Stimulated activated CD4-positive, alpha-beta T cell treated with anti-CD3 and anti-CD28 coated beads, Interleukin-4, amount 100 ng/mL, for 1 hour (primary cell): ENCODE measurements at places on chromosomes 2 and 18.
A peak's percentile ranks its signal among the peaks of the same experiment; 100 is the strongest.

DNA sequence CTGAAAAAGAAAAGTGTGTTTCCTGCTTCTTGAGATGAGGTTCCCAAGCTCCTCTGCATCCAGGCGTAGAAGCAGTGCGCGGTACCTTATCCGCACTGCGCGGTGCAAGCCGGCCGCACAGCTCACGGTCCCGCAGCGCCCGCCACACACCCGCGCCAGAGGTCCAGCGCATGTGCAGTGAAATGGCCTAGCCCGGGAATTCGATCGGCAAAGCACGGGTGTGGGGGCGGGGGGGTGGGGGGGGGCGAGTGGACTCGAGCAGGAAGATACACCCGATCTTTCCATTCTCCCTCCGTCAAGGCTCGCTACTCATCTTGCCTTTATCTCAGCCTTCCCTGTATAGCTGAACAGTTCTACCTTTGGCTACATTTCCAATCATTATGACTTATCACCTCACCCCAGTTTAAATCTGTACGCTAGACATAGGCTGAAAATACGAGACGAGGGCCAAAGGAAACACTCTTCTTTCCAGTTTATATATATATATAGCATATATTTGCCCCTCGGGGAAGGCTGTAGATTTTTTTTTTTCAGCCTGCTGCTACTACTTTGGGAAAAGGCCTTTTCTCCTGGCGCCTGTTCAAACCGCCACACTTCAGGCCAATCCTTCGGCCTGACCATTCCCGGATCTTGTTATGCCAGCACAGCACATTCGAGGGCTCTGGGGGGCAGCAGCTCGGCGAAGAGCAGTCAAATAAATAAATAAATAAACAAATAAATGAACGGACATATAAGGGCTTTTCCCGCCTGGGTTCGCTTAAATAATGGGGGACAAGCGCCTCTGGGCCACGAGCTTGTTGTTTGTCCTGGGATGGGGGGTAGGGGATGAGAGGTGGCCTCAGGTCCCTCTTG, 10.4 kb downstream of the HOXD8 start:
- DNase-seq: no peak

DNA sequence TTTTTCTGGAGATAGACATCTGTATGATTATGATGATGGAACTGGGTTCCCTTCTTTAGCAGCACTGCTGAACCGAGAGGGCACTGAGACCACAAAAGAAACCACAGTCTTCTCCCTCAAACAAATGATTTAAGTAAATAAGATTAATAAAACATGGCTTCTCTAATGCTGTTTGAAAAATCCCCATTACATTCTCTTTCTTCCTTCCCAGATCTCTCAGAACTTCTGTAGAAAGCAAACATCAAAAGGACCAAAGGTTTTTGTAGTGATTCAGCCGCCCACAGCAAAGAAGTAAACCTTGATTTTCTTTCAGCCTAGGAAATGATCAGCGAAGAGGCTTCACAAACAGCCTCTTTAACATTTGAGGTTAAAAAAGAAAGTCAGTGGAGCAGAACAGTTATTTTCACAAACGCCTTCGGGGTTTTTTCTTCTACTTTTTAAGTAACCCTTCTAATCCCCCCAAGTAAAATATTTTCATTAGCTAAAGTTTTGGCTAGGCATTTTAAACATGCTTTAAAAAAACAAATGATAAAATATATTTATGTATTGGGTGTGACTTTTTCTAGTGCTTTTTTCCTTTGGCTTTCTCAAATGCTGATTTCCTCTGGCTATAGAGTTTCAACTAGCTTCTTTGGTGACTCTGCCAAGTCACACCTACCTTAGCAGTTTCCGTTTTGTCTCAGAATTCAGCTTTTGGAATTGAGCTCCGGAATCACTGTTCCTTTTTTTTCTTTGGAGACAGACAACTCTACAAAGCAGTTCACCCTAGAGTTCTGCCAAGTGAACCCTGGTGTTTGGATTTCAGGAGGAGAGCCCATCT, 89.6 kb downstream of the UPP2 start:
- DNase-seq: no peak

DNA sequence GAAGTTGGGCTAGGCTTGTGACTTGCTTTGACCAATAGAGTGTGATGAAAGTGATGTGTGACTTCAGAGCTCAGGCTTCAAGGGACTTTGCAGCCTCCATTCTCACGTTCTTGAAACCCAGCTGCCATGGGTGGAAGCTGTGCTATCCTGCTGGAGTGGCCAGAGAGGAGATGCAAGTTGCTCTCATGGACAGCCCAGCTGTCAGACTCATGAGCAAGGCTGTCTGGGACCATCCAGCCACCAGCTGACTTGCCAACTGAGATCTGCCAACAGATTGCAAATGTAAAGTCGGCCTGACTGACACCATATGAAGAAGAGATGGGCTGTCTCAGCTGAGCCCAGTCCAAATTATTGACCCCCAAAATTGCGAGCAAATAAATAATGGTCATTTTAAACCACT, 226.4 kb upstream of the CXCR4 start:
- DNase-seq: no peak

GRCh38 chr2:26255759-26256384, 11.1 kb downstream of the HADHB start:
- DNase-seq: no peak

DNA sequence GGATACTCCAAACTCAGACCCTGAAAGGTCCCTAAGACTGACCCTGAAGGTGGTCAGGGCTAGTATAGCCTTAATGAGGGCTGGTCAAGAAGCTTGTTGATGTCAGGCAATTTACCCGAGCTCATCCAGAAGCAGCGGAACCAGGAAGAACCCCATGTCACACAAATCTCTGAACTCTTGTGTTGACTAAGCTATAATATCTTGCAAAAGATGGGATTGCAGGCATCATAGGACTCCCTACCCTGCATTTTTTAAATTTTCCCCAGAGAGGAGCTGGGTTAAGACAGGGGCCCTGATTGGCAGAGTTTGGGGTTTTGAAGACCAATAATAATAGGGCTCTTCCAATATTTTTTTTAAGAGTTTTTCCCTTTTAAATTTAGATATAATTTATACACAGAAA, 2.0 kb upstream of the PLEKHB2 start:
- no peak for DNase-seq

- no peak for DNase-seq
These were observed 14.9 kb downstream of the IL1B start for GRCh38 chr2:112821682-112822081.

DNA sequence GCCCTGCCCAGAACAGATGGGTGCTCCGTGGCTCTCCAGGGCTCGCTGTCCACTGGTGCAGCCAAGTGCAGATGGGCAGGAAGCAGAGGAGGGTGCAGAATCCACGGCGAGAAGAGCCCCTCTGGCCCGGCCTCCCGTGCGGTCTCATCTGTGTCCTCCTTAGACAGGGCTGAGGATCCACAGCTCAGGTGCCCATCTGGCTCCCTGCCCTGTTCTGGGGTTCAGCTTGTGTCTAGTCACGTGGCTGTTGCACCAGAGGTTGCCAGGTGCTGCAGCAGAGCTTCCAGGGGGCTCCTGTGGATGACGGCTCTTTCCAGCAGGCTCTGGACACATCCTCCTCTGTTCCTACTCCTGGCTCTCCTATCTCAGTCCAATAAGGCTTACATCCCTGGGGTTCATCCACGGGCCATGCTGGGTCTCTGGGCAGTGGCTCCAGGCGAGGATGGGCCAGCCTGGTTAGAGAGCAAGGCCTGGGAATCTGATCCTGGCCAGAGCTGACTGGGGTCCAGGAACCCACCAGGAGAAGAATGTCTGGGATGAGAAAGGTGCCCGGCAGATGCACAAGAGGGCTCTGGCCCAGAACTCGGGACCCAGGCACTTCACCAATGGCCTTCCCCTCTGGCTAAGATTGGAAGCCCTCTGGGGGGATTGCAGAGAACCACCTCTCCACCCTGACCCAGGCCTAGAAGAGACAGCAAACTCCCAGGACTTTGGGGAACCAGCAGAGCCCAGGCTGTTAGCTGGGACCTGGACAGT, 116.3 kb upstream of the ID2 start:
- no peak for DNase-seq

DNA sequence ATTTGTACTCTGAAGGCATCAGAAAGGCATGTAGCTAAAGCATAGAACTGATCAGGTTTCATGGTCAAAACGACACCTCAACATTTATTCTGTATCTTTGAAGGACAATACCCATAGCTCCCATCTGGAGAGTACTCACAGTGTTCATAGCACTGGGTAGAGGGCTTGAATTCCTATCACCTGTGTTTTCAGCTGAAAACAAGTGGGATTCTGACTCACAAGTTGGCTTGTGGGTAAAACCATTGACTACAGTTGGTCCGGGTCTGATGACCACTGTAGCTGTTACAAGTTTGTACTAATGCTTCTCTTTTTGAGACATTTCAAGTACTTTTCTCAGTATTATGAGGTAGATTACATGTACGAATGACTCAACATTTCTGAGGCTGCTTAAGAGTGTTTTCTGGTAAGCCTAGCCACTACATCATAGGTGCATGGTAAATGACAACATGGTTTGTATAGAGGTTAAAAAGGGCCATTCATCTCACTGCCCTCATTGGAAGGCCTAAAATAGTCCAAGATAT, 68.6 kb upstream of the PELI1 start:
- DNase-seq: no peak

- no peak for DNase-seq
These were observed 16.3 kb downstream of the DYNC2LI1 start for GRCh38 chr2:43790147-43790546.

DNA sequence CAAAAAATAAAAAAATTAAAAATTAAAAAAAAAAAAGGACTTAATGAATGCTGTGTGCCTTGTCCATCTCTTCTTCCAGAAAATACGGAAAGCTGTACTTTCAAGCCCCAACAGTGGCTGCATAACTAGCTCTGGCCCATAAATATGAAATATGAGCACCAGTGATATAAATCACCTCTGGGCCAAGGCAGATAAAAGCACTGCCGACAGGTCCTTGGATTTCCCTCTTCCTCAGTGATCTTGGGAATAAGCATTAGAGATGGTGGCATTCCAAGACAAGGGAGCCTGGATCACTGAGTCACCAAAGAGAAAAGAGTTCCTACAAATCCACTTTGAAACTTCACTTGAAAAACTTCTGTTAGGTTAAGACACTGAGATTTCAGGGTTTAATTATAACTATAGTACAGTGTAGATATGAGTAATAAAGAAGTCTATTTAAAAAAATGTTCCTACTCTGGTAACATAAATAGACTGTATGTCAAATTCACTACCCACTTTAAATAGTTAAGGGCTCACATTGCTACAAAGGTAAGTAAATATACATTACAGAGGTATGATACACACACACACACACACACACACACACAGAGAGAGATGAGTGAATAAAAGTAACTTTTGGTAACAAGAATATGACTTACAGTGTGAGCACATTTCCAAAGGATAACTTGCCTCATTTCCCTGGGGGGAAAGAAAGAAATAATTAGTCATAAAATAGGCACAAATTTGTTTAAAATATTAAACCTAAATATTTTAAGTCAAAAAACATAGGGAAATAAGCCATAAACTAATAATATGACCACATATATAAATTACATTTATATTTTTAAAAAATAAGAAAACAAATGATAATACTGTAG, 35.6 kb downstream of the PPP3R1 start:
- no peak for DNase-seq

DNA sequence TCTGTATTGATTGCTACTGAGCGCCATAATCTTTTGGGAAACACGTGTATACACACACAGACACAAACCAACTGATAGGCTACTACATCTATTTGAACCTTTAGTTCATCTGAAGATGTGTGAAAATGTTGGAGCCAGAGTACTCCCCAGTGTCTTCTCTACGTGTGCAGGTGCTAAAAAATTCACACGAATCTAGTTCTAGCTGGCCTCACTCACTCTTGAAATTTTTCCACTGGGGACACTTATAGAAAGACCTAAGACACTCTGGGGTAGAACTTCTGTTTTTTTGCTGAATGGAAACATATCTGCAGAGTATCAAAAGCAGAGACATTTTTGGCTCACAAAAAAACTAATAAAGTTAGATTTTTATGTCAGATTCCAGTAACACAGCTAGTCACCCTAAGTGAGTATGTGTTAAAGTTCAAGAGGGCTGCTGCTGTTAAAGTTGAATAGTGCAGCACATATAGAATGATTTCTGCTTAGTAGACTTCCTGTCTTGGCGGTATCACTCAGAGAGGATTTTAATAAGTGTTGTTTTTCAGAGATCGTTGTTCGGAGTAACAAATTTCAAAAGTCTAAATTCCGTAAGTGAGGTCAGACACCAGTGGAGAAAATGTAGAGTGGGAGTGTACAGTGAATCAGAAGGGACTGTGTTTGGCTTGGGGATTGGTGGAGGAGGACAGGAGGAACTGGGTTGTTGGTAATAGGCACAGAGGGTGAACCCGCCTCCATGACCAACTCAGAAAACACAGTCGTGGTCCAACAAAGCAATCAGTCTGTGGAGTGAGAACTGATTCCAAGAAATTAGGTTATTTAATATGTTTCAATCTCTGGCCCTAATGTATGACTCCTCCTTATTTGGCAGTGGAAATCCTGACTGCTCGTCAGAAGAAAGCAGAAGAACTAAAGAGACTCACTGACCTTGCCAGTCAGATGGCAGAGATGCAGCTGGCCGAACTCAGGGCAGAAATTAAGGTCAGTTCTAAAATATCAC, 43.1 kb downstream of the KCTD18 start:
- DNase-seq: peak; percentile 15

DNA sequence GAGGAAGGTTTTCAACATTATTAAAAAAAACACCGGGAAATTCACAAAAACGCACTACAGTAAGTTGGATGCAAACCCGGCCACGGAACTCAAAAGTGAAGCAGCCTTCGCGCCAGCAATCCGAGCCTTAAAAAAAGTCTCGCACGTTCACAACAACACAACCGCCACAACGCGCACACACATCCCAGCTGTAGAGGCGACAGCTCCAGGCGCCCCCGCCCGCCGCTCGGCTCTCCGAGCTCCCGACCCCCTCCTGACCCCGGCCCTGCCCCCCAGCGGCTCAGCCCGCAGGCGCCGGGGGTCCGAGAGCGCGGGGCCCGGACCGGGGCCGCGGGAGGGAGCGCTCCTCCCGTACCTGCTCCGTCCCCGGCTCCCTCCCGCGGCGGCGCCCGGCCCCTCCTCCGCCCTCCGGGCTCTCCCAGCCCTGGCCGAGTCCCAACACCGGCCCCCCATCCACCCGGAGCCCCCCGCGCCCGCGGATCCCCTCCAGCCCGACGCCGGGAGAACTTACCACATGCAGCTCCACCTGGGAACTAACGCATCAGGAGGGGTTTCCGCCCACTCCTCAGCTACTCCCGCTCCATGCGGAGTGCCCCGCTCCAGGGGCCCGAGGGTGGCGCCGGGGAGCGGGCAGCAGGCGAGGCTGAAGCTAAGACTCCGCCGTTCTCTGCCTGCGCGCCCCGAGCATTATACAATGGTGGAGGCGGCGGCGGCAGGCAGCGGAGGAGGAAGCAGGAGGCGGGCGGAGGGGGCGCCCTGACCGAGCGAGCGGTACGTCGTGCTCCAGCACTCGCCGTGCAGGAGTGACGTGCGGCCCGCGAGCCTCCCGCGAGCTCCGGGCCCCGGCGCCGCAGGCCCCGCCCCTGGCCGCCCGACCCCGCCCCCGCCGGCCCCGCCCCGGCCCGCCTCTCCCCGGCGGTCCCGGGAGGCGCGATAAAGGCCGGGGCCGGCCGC, at the start of gene SERTAD2:
Gene SERTAD2, minus strand, starts transcription at position 805 of the 954 bp plus-strand sequence. CDS start 17,042 bp downstream, outside the sequence.
- DNase-seq: peak; percentile 82
